ENCODE measurements at places on chromosomes 2 and 18. TPM values are rescaled to one million over a fixed set of nuclear protein-coding genes. Genes with fewer than 3 reads are reported as not detected.

DNAH7 gene
- polyA plus RNA-seq = 0.10 TPM

GALNT1 gene
- polyA plus RNA-seq = 52.5 TPM

ARHGEF4 gene
- polyA plus RNA-seq = 23.1 TPM

LCT gene
- 0.01 TPM for polyA plus RNA-seq

UBXN2A gene
- polyA plus RNA-seq = 7.9 TPM

MAL gene
- polyA plus RNA-seq = not detected

EMILIN2 gene
- 0.25 TPM for polyA plus RNA-seq

UCN gene
- 0.23 TPM for polyA plus RNA-seq

SDC1 gene
- 1,215 TPM for polyA plus RNA-seq

CYP26B1 gene
- polyA plus RNA-seq = 1.6 TPM
